ENCODE measurements at places on chromosomes 2 and 18. TPM values are rescaled to one million over a fixed set of nuclear protein-coding genes. Genes with fewer than 3 reads are reported as not detected.

Gene ALPP
- not detected for polyA plus RNA-seq

Gene UGT1A10
- polyA plus RNA-seq: not detected

Gene EFR3B
- polyA plus RNA-seq: 5.7 TPM

Gene REG3A
- polyA plus RNA-seq: not detected

Gene FHOD3
- 36.8 TPM for polyA plus RNA-seq

Gene LYG2
- 0.43 TPM for polyA plus RNA-seq

Gene LIMS2
- polyA plus RNA-seq: 23.6 TPM

Gene GPR45
- polyA plus RNA-seq: 0.13 TPM

Gene ABCG8
- 1.0 TPM for polyA plus RNA-seq

Gene DNAJC5G
- 0.75 TPM for polyA plus RNA-seq

Gene B3GNT7
- polyA plus RNA-seq: 3.3 TPM

Gene NGEF
- 2.0 TPM for polyA plus RNA-seq

Gene SRD5A2
- 0.10 TPM for polyA plus RNA-seq

Gene METTL4
- polyA plus RNA-seq: 21.4 TPM

Gene SCG2
- polyA plus RNA-seq: 1.8 TPM

Gene LAMA3
- 1.8 TPM for polyA plus RNA-seq

Gene KCNIP3
- polyA plus RNA-seq: 15.4 TPM

Data from right renal pelvis (tissue), 4 donors.